ENCODE measurements at places on chromosomes 2 and 18.

GRCh38 chr18:45063246-45064038, 382.8 kb downstream of the SETBP1 start:
- DNase-seq = no peak

GRCh38 chr2:104050656-104051242, 803.2 kb upstream of the POU3F3 start:
- no peak for DNase-seq

- no peak for DNase-seq
Observed at GRCh38 chr18:44181951-44182747, 498.5 kb upstream of the SETBP1 start.

- peak; percentile 69 for DNase-seq
Observed at GRCh38 chr2:96267159-96267971, 1.3 kb downstream of the CIAO1 start.

DNA sequence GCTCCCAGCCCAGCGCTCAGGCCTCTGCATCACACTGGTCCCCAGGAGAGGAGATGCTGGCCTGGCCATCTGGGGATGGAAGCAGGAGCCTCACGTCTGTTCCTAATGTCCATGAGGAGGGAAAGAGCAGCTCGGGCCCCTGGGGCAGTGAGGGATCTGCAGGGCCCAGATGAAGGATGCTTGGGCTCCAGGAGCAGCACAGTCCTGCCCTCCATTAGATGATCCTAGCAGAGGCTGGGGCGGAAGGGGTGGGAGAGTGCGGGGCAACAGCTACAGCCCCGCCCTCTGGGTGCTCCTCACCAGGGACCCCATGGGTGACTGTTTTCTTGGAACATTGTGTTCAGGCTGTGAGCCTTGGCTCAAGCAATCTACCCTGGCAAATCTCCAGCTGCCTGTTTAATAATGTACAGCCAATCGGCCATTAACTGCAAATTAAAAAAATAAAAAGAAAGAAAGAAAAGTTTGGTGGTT, 49.7 kb downstream of the TNS1 start:
- no peak for DNase-seq

DNA sequence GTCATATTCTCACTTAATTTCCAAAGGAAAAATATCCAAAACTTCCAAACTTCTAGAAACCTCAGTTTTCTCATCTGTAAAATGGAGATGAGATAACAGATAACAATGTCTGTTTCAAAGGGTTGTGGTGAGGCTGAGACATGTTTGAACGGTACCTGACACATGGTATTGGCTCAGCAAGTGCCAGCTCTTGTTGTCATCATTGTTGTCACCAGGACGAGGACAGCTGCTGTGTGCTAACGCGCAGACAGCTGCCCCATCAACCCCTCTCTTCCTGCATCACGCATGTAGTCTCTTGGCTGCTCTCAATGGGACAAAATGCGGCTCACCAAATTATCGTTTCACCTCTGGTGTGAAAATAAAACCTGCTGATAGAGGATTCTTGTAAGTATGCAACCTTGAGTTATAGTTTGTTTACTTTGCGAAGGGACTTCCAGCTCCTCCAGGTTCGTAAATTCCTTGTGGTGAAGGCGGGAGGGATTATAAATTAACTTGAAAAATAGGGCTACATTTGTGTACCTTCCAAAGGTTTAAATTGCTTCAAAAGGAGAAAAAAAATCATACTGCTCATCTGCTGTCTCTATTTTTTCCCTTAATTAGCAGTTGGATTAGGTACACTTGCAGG, 605.4 kb downstream of the BCL11A start:
- DNase-seq = no peak

DNA sequence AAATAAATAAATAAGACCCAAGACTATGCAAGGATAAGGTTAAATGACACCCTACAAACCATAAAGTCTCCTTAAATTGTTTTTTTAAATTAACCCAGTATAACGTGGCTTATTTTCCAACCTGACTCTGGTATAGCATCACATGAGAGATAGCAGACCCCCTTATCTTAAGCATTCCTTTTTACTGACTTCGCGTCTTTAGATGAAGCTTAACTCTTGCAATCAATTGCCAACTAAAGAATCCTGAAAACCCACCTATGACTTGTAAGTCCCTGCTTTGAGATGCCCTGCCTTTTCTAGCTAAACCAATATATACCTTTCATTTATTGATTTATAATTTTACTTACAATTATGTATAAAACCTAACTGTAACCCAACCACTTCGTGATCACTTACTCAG, 57.1 kb upstream of the RAB12 start:
- DNase-seq = no peak

DNA sequence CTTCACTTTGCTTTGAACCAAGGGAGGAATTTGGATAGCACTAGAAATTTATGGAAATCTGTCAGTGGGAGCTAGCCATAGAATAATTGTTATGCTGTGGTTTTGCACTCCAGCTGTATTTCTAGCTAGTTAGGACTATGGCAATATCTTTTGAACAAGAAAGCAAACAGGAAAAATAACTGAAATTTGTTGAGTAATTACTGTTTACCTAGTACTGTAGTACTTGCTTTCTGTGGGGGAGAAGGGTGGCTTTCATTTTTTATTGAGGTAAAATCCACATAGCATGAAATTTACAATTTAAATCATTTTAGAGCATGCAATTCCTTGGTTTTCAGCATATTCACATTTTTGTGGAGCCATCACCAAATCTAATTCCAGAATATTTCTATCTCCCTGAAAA, 28.4 kb downstream of the MBD5 start:
- DNase-seq = no peak

DNA sequence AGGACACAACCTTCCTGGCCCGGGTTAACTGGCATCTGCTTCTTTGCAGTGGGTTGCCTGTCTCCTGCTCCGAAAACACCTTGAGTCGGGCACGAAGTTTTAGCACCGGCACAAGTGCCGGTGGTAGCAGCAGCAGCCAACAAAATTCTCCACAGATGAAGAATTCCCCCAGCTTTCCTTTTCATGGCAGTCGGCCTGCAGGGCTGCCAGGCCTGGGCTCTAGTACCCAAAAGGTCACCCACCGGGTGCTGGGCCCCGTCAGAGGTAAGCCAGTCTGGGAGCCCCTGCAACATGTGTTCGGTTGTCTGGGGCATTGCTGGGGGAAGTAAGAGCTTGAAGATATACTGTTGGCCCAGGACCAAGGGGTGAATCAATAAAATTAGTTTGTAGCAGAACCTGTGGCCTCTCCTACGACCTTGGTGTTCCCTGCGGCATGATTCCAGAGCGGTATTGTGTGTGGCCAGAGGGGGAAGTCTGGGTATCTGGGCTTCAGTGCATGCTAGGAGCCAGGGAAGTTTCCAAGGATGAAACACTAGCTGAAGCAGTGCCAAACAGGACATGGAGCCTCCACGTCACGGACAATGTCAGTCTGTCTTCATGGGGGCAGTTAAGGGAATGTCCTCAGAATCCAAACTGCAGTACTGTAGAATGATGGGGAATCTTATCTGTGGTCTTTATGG, 7.8 kb downstream of the AGBL5 start:
- DNase-seq = no peak

- no peak for DNase-seq
Observed at GRCh38 chr2:97781981-97782380, 68.6 kb downstream of the ZAP70 start.

DNA sequence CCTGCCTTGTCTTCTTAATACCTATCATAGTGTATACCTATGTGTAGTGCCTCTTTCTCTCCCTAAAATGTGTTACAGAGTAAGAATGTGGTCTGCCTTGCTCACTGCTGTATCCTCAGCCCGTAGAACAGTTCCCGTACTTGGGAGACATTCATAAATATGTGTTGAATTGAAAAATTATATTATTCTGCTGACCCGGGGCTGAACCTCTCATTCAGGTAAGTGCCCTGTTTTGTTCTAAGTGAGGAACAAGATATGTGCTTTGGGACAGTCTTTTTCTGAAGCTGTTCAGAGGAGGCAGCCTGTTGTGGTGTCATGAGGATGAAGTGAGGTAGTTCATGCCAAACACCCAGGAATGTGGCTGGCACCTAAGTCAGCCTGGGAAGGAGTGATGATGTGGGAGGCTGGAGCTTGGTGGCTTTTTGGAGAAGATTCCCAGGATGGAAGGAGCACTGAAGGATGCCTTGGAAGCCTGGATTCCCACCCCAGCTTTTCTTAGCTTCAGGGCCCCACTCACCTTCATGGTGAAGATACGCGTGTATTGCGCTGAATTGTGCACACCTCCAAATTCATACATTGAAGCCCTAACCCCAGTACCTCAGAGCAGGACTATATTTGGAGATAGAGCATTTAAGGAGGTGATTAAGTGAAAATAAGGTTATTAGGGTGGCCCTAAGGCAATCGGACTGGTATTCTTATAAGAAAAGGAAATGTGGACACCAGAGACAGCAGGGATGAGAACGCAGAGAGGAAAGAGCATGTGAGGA, 166.3 kb downstream of the DDX1 start:
- no peak for DNase-seq

- no peak for DNase-seq
Observed at GRCh38 chr2:27965841-27966240, 75.3 kb downstream of the BABAM2 start.
